Ammon's horn (tissue), 1 donor: ENCODE measurements at places on chromosomes 7 and 10.

- no peak for DNase-seq
Observed at GRCh38 chr7:135242096-135242684, 8.6 kb downstream of the STRA8 start.

- no peak for DNase-seq
Observed at GRCh38 chr7:152367170-152367569, 68.6 kb downstream of the KMT2C start.

GRCh38 chr7:157009170-157009777 is 1.2 kb downstream of the MNX1 start:
- no peak for DNase-seq

- DNase-seq: no peak
Observed at GRCh38 chr10:74600170-74600569, 226.2 kb upstream of the KAT6B start.
